ENCODE measurements at places on chromosomes 1 and 21. TPM values are rescaled to one million over a fixed set of nuclear protein-coding genes. Genes with fewer than 3 reads are reported as not detected.
A peak's percentile ranks its signal among the peaks of the same experiment; 100 is the strongest.

GRCh38 chr21:44943686-44944550, 4.1 kb downstream of the SLX9 start:
- no peak for DNase-seq

DNA sequence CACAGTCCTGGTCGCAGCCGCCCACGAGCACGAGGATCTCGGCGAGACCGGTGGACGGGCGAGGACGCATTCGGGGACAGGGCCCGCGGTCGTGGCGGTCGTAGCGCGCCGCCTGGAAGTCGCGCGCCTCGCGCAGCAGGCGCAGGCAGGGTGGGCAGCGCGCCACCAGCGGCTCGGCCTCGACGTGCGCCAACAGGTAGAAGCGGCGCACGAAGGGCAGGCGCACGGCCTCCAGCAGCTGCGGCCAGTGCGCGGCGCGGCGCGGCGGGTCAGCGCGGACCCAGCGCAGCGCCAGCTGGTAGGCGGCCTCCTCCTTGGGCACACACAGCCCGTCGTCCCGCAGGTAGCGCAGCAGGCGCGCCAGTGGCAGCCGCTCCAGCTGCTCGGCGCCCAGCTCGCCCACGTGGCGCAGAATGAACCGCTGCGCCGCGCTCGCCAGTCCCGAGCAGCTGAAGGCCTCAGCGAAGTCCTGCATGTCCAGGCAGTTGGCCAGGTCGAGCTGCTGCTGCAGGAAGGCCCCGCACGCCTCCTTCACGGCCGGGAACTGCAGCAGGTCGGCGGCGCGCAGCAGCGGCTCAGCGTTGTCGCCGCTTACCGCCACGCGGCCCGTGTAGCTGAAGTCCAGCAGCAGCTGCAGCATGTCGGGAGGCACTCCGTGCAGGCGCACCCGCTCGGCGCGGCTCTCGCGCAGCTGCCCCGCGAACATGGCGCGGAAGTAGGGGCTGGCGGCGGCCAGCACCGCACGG, 573 bp downstream of the KLHL21 start:
- DNase-seq, result no peak

- peak; percentile 47 for DNase-seq
These were observed at the start of gene PCNX2 for GRCh38 chr1:233295237-233295974. Gene PCNX2 (minus strand): TSS chr1:233295725. CDS start chr1:233295478, 247 bp downstream.

GRCh38 chr1:24990779-24991641, 60.9 kb upstream of the RUNX3 start:
- DNase-seq, result no peak

DNA sequence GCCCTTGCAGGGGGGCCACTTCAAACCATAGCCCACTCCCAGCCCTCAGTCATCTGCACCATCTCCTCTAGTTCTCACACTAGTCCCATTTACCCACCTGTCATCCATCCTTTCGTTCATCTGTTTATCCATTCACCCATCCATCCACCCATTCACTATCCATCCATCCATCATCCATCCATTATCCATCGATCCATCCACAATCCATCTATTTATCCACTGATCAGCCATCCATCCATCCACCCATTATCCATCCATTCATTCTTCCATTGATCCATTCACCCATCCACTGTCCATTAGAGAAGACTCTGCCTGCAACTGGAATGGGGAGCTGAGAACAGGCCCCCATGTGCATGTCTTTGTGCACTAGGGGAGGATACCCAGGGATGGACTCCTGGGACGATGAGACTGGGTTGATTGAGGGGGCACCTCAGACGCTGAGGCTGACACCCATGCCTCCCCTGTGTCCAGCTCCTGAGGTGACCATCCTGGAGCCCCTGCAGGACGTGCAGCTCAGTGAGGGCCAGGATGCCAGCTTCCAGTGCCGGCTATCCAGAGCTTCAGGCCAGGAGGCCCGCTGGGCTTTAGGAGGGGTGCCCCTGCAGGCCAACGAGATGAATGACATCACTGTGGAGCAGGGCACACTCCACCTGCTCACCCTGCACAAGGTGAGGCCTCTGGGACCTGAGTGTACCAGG, 97.9 kb downstream of the TRIM11 start:
- DNase-seq, result no peak

- no peak for DNase-seq
These were observed 151.5 kb downstream of the GLUL start for GRCh38 chr1:182240085-182240484.

GRCh38 chr1:210770396-210770984, 363.5 kb downstream of the KCNH1 start:
- DNase-seq, result no peak

GRCh38 chr1:84540759-84541158, 33.5 kb downstream of the CTBS start:
- peak; percentile 27 for DNase-seq

GRCh38 chr1:13585612-13585991, 2.0 kb downstream of the PDPN start:
- no peak for DNase-seq

DNA sequence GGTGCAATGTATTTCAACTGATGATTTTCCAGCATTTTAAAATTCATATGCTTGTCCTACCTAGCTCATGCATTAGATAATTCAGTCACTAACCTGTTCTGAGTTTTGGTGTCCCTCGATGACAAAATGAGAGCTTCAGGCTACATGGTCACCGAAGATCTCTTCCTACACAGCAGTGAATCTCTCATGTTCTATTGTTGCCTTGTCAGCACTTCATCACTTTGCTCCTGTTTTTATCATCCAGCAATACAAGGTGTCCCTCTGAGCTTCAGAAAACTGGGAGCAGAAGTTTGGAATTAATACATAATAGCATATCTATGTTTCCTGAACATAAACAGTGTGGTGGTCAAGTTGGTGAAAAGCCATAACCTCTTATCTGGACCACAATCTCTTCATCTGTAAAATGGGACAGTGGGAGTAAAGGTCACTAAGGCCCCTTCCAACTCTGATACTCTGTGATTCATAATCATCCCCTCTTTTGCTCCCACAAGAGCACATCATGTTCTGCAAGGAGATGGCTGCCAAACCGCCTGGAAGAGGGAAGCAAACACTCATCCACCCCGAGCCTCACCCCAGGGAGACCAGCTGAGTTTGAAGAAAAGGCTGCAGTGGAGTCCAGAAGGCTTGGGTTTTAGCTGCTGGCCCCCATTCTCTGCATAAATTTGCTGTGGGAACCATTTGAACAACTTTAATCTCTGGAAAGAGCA, 137.9 kb upstream of the F3 start:
- DNase-seq, result no peak

DNA sequence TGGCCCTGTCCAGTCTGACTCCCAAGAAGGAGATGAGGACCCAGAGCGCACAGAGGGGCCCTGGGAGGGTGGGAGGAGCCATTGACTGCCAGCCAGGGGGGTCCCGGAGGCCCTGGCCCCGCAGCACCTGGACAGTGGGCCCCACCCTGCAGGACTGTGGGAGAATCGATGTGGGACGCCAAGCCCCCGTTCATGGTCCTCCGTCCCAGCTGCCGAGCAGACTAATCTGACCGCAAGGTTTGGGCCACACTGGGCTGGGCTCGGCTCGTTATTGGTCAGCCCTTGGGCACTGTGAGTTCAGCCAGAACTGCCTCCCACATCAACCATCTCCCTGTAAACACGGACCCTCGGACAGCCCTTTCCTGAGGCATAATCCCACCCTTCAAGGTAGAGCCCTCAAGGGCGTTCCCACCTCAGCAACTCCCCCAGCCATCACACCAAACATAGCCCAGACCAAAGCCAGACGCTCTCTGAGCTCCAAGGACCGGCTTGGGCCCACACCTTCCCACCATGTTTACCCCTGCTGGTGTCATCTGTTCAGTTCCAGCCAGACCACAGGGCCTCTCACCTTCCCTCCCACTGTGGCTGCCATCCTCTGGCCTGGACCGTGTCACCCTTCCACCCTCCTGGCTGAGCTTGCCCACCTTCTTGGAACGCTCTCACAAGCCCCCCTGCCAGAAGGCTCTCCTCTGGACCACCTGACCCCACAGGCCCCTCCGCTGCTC, 16.2 kb upstream of the POFUT2 start:
- DNase-seq, result no peak

- DNase-seq, result no peak
These were observed 12.1 kb downstream of the MCM3AP start for GRCh38 chr21:46273341-46273740.

Gene DEPDC1
- 22.3 TPM for polyA plus RNA-seq

Gene NR5A2
- 2.0 TPM for polyA plus RNA-seq

Gene CA6
- polyA plus RNA-seq, result 0.12 TPM

Gene TFF2
- polyA plus RNA-seq, result not detected

Gene FAM163A
- polyA plus RNA-seq, result 0.57 TPM

Gene NBPF11
- polyA plus RNA-seq, result 49.8 TPM
